IPS-NIHi11 (cell line): ENCODE measurements at places on chromosomes 3 and 15.

GRCh38 chr3:54262541-54262940, 140.2 kb downstream of the CACNA2D3 start:
- no peak for DNase-seq

DNA sequence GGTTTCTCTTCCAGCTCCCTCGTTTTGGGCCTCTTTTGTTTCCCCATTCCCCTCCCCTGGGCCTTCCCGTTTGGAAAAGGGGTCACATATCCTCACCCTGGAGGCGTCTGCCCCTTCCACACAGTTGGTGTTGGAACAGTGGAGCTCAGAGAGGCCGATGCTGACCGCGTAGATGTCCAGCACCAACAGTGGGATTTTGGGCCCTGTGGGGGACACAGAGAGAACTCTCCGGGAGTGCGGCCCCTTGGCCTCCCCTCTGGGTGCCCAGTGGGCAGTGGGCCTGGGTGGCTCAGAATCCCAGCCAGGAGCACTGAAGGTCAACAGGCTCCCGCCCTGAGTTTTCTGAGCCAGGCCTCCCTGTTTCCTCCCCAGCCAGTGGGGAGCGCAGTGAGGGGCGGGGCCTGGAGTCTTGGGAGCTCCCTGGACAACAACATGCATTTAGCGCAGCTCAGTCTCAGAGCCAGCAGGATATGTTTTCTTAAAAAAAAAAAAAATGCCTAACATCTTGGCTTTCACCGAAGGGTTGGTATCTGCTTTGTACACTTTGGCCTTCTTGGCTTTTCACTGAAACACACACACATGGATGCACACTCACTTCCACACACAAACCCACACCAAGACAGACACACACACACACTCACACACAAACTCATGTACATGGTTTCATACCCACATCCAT, 670 bp upstream of the ISLR start:
- DNase-seq, result peak; percentile 79

- DNase-seq, result no peak
These were observed 23.6 kb downstream of the UBE2E1 start for GRCh38 chr3:23829242-23829934.

GRCh38 chr3:61933798-61934504, 372.6 kb downstream of the PTPRG start:
- no peak for DNase-seq

DNA sequence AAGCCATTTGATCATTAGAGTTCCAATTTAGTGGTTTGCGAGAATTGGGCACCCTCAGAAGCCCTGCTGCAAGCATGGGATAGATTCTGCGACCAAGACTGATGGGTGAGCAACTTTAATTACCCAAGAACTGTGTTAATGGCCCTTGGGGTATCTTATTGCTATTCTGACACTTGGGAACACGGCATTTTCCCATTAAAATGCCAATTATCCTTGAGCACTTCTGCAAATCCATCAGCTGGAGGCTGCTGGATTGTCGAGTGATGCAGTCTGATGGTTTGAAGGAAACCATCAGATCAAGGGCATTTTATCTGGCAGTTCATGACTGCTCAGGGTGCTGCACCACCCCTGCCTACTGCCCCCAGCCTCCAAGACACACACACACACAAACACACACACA, 183.6 kb upstream of the PROK2 start:
- no peak for DNase-seq

DNA sequence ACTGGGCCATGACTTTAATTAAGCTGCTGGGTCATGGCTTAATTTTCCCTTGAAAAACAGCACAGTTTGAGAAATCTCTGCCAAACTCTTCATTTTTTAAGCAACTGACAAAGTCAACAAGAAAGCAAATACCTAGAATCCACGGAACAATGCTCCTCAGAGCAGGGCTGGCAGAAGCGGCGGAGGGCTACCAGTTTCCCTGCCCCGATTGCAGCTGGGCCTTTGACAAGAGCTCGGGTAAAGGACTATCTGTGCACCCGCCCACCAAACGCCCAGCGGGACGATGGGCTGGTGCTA, 1.2 kb downstream of the GOLIM4 start:
- peak; percentile 46 for DNase-seq

- no peak for DNase-seq
These were observed 121.4 kb upstream of the GMNC start for GRCh38 chr3:190983875-190984274.

- peak; percentile 65 for DNase-seq
These were observed 8.4 kb upstream of the ATR start for GRCh38 chr3:142586803-142587406.

DNA sequence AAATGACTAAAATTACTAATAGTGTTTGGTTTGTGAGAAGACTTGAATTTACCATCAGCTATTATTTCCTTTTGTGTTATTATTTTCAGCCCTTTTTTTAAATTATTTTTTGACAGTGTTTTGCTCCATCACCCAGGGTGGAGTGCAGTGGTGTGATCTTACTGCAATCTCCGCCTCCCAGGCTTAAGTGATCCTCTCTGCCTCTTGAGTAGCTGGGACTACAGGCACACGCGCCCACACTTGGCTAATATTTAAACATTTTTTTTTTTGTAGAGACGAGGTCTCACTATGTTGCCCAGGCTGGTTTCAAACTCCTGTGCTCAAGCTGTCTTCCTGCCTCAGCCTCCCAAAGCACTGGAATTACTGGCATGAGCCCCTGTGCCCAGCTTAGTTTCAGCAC, 31.7 kb upstream of the UTS2B start:
- DNase-seq, result no peak
